ENCODE measurements at places on chromosomes 7 and 10. TPM values are rescaled to one million over a fixed set of nuclear protein-coding genes. Genes with fewer than 3 reads are reported as not detected.
A peak's percentile ranks its signal among the peaks of the same experiment; 100 is the strongest.

DNA sequence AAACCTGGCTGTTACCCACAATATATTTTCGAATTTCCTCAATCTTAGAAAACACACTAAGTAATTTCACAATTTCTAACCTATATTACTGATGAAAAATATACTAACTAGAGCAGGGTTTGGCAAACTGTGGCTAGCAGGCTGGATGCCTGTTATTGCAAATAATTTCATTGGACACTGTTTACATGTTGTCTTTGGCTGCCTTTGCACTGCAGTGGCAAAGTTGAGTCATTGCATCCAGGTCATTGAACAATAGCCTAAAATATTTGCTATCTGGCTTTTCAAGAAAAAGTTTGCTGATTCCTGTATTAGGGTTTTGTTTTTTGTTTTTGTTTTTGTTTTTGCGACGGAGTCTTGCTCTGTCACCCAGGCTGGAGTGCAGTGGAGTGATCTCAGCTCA, 47.2 kb downstream of the KIF11 start:
- DNase-seq = no peak

DNAJC12 gene
- 5.6 TPM for polyA plus RNA-seq

NPTX2 gene
- polyA plus RNA-seq = 7.4 TPM

NPFFR1 gene
- polyA plus RNA-seq = 0.05 TPM

- DNase-seq = no peak
Measured at GRCh38 chr7:98295467-98296192, 14.1 kb downstream of the BRI3 start.

DNA sequence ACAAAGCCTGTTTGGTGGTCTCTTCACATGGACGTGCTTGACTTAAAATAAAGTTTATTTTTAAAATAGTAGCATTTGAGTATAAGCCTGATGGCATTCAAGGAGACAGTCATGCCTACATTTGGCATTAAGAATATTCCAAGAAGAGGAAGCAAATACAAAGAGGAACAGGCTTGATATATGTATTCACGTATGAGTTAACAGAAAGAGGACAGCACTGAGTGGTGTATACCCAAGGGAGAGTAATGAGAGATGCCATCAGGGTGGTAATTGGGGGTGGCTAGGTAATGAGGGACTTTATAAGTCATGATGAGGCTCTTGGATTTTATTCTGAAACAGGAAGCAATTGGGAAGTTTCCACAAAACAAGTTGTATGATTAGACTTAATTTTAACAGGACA, 363.3 kb downstream of the SEMA3D start:
- no peak for DNase-seq

- DNase-seq = no peak
Measured at GRCh38 chr10:19461588-19461987, 354.6 kb upstream of the PLXDC2 start.

DNA sequence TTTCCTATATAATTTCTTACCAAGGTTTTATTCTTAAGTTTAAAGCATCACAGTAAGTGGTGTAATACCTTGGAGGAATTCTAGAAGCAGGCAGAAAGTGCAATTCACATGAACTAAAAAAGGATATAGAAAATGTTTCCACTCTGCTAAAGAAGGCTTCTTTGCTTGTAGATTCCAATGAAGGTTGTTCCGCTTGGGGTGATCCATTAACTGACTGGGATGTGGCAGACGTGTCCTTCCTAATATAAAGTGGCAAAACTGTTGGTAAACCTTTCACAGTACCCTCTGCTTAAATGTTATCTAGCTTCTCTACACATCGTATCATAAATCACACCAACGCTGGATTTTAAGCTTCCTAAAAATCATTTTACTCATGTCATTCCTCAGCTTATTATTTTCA, 2.3 kb downstream of the ZC3HC1 start:
- DNase-seq = no peak

CPA2 gene
- polyA plus RNA-seq = 0.49 TPM

GRCh38 chr7:111765751-111766643, 203.7 kb upstream of the IMMP2L start:
- DNase-seq = no peak

- no peak for DNase-seq
Measured at GRCh38 chr7:47268851-47269836, 312.8 kb downstream of the TNS3 start.

- no peak for DNase-seq
Measured at GRCh38 chr7:132656846-132657776, 80.8 kb upstream of the PLXNA4 start.

FXYD4 gene
- polyA plus RNA-seq = 1.1 TPM

DNA sequence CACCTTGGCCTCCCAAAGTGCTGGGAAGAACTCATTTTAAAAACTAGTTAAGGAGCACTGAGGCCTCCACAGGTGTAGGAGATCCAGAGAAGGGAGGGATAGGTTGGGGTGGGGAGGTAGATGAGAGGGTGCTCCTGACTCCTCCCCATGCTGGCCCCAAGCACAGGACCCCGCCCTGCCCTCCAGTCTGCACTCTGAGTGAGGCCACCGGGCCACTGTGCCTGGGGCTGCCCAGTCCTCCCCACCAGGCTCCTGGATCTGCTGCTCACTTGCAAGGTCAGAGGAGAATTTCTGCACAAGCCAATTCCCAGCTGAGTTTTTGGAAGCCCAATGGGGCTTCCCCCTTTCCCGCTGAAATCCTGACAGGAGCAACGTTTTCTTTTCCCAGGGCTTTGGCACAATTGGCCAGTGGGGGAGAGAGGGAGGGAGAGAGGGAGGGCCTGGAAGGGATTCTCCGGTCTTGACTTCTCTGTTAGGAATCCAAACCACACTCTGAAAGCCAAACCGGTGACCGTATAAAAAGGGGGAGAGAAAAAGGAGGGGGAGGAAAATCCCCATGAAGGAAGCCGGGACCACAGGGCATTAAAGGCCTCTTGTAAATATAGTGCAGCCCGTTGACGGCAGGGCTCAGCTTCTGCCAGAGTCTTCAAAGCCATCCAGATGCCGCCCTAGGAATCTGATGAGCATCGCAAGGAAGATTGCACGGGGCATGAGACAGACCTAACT, 116.2 kb downstream of the SH3PXD2A start:
- DNase-seq = peak; percentile 50

DNA sequence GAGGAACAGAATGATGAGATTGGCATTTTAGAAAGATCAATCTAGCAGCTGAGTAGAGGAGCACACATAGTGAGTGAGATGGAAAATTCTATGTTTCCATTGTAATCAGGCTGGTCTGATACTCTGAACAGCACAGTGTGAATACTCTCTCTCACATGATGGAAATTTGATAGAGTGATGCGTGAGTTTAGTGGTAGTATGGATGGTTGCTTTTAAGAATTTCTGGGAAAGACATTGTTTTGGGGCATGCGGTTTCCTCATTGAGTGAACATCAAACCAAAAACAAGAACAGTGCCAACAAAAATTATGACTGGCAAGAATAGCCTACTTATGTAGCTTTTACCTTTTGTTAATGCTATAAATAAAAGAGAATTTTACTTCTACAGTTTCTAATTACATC, 183.2 kb downstream of the PDE1C start:
- no peak for DNase-seq

SKAP2 gene
- polyA plus RNA-seq = 11.3 TPM

- no peak for DNase-seq
Measured at GRCh38 chr7:27825891-27826290, 85.9 kb downstream of the TAX1BP1 start.

DNA sequence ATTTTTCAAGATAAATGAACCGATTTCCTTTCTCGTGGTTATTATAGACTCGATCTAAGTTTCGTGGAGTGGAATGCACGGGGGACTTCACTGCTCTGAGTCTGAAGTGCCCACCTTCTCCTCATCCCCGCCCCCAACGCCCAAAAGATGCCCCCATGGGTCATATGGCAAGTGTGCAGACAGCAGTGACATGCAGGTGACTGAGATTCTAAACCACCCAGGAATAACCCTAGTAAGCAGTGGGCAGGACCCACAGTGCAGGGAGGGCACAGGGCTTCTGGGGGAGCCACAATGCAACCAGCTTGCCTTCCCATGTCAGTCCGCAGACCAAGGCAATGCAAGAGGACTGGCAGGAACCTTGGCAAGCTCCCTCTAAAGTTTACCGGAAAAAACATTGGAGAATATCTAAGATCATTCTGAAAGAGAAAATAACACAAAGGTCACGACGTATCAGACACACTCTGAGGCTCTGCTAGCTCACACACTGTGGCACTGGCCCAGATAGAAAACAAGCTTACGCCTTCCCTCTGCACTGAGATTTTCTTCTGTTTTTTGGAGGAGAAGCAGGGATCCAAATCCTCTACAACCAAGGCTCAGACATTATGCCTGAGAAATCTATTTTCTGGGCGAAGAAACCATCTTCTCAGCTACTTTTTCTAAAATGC, 239.6 kb downstream of the MAD1L1 start:
- no peak for DNase-seq

GRCh38 chr7:106617860-106618259, 43.1 kb downstream of the CCDC71L start:
- no peak for DNase-seq

- DNase-seq = no peak
Measured at GRCh38 chr10:70838270-70838805, 22.6 kb downstream of the SGPL1 start.

Measured in forelimb muscle (tissue), 1 donor.